ENCODE measurements at places on chromosomes 3 and 15. TPM values are rescaled to one million over a fixed set of nuclear protein-coding genes. Genes with fewer than 3 reads are reported as not detected.

DNA sequence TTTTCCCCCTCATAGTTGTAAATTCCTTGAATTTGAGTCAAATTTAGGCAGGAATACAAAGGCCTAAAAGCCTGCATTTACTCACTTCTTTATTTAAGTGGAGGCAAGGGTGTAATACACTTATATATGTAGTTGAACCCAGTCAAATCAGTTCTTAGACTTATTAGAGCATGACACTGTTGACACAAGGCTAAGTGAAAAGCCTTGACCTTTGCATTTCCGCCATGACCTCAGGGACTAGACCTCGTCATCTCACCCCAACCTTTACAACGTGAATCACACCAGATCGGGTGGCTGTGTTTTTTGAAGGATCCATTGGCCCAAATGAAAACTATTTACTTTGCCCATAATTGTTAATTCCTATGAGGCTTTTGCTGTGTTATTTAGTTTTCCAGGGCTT, 774.4 kb downstream of the ROBO1 start:
- no peaks in the 10 kb centered on the region for H3K36me3 ChIP-seq
- no peak overlapping the region for H3K27ac ChIP-seq
- H3K4me3 ChIP-seq: no peak overlapping the region
- DNase-seq: no peak
- no peaks in the 10 kb centered on the region for H3K4me1 ChIP-seq

- no peaks in the 10 kb centered on the region for H3K36me3 ChIP-seq
- H3K4me3 ChIP-seq: no peak overlapping the region
- H3K27ac ChIP-seq: no peak overlapping the region
- H3K4me1 ChIP-seq: no peaks in the 10 kb centered on the region
- DNase-seq: no peak
These were observed 11.0 kb downstream of the MRPL3 start for GRCh38 chr3:131491775-131492174.

DNA sequence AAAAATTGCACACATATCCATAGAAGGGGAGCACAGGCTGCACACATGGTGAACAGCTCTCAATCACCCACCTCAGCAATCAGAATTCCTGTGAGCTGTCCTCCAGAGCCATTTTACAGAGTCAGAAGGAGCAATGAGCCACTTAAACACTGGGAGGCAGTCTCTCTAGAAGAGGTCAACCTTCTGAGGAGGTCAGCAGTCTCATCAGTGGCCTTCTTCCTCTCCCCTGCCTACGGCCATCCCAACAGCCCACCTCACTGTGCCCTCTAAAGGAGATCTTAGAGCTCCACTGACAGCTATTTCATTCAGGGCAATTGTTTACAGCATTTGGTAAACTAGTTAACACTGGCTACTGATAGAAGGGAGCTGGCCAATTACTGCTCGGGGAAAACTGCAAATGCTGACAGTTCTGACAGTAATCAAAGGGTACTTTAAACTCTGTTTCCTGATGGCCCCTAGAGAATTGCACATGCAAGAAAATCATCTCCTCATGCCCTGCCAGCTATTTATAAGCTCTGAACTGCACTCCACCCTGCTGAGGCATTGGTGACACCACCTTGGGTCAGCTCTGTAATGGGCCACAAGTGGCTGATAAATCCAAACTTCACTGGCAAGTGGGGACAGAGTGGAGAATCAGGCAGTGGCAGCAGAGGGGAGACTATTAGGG, 42.1 kb upstream of the TSPAN3 start:
- H3K36me3 ChIP-seq: no peaks in the 10 kb centered on the region
- no peak overlapping the region for H3K4me3 ChIP-seq
- no peak for DNase-seq

DNA sequence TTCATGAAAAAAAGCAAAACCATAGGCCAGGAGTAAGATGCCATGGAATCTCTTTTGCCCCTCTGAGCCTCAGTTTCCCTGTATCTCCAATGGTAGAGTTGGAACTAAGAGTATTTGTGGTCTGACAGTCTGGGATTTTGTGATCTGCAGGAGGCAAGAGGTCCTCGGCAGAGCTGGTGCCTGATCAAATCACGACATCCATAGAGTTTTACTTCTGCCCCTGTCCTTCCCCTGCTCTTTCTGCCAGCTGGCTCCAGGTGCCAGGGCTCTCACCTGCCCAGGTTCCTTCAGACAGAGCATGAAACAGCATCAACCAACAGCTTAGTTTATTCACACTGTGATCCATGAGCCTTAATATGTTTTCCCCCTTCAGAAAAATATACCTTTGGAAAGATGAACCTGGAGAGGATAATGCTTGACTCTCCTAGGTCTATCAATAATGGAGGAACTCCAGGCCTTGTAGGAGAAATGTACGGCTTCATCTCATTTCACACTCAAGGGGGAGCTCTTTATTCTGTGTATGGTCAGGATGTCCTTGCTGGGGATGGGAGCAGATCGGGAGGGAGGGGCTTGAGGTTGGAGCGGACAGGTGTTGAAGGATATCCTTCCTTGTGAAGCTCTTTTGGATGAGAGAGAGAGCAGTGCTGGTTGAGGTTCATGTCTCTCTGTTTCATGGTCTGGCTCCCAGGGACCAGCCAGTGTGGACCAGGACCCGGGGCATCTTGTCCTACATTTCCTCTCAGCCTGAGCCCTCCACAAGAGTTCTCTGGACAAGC, 309.9 kb downstream of the RPLP1 start:
- H3K4me3 ChIP-seq: no peak overlapping the region
- DNase-seq: no peak
- no peaks in the 10 kb centered on the region for H3K27me3 ChIP-seq
- H3K36me3 ChIP-seq: no peaks in the 10 kb centered on the region
- H3K4me1 ChIP-seq: no peaks in the 10 kb centered on the region
- no peak overlapping the region for H3K27ac ChIP-seq

DNA sequence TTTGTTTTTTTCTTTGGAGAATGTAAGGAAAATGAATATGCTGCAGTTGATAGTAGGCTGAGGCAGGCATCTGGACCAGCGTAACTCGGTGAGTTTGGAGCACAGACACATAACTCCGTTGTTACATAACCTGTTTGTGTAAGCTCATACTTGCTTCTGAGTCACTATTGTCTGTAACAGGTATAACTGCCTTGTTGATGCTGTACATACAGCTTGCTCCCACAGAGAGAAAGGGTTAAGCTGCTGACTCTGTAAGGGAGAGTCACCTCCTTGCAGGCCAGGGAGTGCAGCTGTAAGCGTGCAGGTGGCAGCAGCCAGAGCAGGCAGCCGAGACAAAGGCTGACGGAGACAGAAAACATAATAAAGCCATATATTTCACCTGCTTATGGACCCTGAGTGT, 20.4 kb downstream of the RETNLB start:
- H3K4me1 ChIP-seq: no peaks in the 10 kb centered on the region
- H3K36me3 ChIP-seq: no peaks in the 10 kb centered on the region
- no peaks in the 10 kb centered on the region for H3K27me3 ChIP-seq
- no peak for DNase-seq
- H3K4me3 ChIP-seq: no peak overlapping the region

DNA sequence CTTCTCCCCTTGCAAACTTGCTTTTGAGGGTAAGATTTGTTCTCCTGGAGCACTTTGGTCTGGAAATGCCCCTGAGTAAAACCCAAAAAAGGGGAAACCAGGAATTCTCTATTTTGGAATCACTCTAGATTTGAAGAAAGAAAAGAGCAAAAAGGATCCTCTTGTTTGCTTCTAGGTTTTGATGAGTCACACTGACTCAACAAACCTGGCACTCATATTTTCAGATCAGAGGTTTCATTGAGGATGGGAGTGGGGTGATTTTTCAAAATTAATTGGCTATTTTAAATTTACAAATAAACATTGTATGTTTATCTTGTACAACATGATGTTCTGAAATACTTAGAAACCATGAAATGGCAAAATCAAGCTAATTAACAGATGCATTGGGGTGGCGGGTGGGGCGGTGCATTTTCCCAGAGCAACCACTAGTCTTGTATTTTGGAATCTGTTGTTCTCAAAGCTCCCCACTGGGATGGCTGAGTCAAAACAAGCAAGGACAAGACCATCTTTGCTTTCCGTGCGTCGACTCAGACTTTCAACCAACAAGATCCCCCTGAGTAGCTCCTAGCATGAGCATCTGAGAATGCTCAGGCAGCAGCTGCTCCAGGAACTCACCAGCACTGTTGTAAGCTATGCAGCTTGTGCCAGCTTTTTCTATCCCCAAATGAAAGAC, 451.4 kb downstream of the WDR72 start:
- no peaks in the 10 kb centered on the region for H3K27me3 ChIP-seq
- no peak overlapping the region for H3K4me3 ChIP-seq
- DNase-seq: no peak
- no peaks in the 10 kb centered on the region for H3K4me1 ChIP-seq
- no peaks in the 10 kb centered on the region for H3K36me3 ChIP-seq

DNA sequence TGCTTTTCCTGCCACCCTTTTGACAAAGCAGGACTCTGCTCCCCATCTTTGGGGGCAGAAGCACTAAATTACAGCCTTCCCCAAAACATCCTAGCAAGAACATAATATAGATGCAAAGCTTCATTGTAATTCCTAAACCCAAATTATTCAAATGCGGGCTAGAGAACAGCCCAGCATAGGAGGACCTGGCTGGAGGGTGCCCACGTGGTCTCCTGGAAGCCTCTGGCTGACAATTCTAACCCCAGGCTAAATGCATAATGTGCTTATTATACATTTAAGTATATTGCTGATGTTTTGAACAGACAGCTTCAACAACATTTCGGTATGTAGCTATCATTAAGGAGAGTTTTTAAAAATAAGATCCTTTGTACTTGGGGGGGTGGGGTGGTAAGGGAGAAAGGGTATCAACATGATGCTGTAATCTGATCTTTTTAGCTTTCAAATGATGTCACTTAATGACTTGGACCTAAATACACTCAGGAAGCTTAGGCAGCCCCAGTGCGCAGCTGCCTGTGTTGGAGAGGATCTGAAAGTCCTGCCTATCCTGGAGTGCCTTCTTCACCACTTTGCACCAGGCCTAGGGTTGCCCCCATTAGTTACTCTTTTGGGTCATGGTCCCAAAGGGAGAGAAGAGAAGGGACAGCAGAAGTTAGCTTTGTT, 57.2 kb upstream of the USP3 start:
- H3K27me3 ChIP-seq: no peaks in the 10 kb centered on the region
- no peak overlapping the region for H3K27ac ChIP-seq
- DNase-seq: no peak
- no peak overlapping the region for H3K4me3 ChIP-seq
- peaks cover 3% of the 10 kb centered on the region for H3K4me1 ChIP-seq
- H3K36me3 ChIP-seq: no peaks in the 10 kb centered on the region

GRCh38 chr3:143121241-143122088, 1.9 kb downstream of the CHST2 start:
- no peaks in the 10 kb centered on the region for H3K36me3 ChIP-seq
- H3K27me3 ChIP-seq: no peaks in the 10 kb centered on the region
- H3K4me1 ChIP-seq: no peaks in the 10 kb centered on the region

DNA sequence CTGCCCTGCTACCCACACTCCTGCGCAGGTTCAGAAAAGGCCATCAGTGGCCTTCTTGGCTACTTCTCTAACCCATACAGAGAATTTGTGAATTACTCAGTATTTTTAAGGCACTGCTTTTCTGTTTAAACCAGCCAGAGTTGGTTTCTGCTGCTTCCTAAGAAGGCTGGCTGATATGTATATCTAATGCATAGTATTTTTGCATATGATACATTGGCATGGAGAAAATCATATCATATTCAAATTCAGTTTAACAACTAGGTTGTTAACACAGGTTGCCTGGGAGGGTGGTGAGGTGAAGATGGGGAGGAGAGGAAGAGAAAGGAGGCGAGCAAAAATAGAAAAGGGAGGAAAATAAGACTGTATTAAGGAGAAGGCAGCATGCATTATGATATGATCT, 132.8 kb upstream of the ADPGK start:
- no peaks in the 10 kb centered on the region for H3K27me3 ChIP-seq
- no peak overlapping the region for H3K4me3 ChIP-seq
- H3K27ac ChIP-seq: no peak overlapping the region
- no peak for DNase-seq

The DUOXA2 gene
- not detected for polyA plus RNA-seq

DNA sequence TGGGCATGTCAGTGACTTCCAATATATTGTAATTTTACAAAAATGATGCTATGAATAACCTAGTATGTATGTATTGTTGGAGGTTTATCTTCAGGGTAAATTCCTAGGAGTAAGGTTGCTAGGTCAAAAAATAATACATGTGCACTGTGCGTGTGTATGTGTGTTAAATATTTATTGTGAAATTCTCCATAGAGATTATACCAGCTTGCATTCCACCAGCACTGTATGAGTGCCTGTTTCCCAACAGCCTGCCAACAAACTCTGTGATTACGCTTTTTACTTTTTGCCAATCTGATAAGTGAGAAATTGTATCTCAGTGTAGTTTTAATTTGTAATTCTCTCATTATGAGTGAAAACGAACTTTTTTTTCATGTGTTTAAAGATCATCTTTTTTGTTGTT, 12.6 kb upstream of the IGF2BP2 start:
- no peaks in the 10 kb centered on the region for H3K4me1 ChIP-seq
- H3K4me3 ChIP-seq: no peak overlapping the region
- no peaks in the 10 kb centered on the region for H3K27me3 ChIP-seq
- no peak for DNase-seq
- H3K36me3 ChIP-seq: no peaks in the 10 kb centered on the region

- H3K4me1 ChIP-seq: no peaks in the 10 kb centered on the region
- no peaks in the 10 kb centered on the region for H3K36me3 ChIP-seq
- H3K27ac ChIP-seq: no peak overlapping the region
- H3K4me3 ChIP-seq: no peak overlapping the region
- no peak for DNase-seq
These were observed 221.8 kb downstream of the TPRG1 start for GRCh38 chr3:189393598-189393997.

Measured in ovary (tissue), 10 donors.